Vagina (tissue), 2 donors: ENCODE measurements at places on chromosomes 5 and 9.

GRCh38 chr9:1917396-1917935, 97.7 kb upstream of the SMARCA2 start:
- DNase-seq: no peak

- no peak for DNase-seq
Measured at GRCh38 chr9:85995097-85995496, 54.2 kb downstream of the NAA35 start.

GRCh38 chr5:134791580-134791979, 33.0 kb downstream of the DDX46 start:
- DNase-seq: no peak

GRCh38 chr5:34026089-34026761, 16.8 kb downstream of the C1QTNF3 start:
- no peak for DNase-seq

DNA sequence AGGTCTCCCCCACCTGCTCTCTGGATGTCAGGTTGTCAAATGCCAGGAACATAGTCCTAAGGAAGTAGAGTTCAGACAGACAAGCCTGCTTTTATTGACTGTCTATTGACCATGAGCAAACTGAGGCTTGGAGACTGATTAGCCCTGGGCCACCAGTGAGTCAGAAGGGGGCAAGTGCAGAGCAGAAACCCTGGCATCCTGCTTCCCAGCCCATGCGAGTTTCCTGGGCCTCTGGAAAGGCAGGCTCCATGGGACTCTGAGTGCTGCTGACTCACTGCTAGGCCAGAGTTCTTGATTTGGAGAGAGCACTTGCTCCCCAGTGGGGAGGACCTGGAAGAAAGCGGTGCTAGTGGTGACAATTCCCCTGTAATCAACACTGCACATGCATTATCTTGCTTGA, 2.8 kb upstream of the HBEGF start:
- no peak for DNase-seq

DNA sequence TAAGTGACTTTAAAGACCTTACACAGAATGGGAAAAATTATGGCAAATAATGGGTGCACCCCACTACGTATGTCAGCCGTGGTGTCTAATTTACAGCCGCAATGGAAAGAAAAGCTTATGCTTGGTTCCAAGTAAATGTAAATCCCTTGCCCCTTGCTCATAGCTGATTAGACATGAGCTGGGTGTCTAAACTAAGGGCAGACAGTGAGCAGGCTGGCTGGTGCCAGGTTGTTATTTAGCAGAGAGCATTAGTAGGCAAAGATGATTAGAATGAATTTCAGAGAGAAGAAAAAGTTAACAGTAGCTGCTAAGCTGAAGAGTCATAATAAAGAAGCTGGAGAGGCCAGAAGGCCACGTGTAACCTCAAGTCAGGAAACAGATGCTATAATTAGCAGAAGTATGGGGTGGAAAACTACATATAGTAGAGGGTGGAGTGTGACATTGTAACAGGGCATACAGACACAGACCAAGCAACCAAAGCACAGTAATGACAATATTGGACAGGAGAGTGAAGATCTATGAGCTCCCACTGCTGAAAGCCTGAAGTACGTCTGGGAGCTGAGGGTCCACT, 257.7 kb downstream of the MCTP1 start:
- DNase-seq: no peak
